ENCODE measurements at places on chromosomes 1 and 21. TPM values are rescaled to one million over a fixed set of nuclear protein-coding genes. Genes with fewer than 3 reads are reported as not detected.
A peak's percentile ranks its signal among the peaks of the same experiment; 100 is the strongest.

DNA sequence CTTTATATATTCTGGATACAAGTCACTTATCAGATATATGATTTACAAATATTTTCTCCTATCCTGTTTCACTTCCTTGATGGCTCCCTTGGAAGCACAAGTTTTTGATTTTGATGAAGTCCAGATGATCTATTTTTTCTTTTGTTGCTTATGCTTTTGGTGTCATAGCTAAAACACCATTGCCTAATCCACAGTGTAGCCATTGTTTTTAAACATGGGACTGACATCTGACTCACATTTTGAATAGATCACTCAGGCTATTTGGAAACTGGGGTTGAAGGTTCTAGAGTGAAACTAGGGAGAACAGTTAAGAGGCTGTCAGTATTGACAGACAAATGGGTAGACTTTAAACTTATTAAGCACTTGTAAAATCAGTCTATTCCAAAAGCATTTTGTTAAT lies 16.6 kb downstream of the AK4 start:
- DNase-seq: peak; percentile 71

DNA sequence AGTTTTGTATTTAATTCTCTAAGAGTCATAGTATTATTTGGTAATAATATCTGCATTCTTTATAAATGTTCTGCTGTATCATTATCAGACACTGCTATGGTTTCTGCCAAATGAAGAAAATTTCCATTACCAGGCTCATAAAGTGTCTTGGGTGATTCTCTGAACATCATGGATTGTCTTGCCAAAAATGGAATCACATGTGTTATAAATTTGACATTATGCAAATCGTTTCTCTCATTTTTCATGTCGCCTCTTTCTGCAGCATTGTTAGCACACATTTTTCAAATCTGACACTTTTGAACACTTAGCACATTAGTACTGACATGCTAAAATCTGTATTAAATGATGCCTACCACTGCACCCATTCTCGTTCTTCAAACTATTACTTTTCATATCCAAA lies 74.2 kb upstream of the NEK7 start:
- DNase-seq: no peak

- peak; percentile 46 for DNase-seq
Observed at GRCh38 chr1:85078903-85079302, 30.6 kb upstream of the MCOLN3 start.

The HUNK gene
- total RNA-seq: 0.05 TPM

DNA sequence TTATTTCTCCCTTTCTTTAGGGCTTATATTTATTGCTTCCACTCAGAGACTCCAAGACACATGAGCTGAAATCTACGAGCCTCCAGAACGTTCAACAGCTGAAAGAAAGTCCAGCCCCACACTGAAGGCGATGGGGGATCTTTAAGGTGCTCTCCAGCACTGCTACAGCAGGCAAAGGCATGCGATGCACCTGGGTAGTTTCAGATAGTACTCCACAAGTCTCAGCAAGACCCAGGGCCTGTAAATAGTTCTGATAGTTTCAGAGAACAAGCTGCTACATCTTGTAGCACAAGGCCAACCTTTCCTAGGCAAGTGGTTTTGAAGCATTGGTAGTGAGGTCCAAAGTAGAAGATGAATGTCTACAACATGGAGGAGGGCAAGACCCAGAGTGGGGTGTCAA lies 2.2 kb upstream of the HSD3B1 start:
- DNase-seq: no peak

Data from SK-MEL-5 (cell line).